Stimulated activated CD4-positive, alpha-beta T cell treated with anti-CD3 and anti-CD28 coated beads, Interleukin-4, amount 100 ng/mL, for 48 hours (primary cell): ENCODE measurements at places on chromosomes 16 and 17.

DNA sequence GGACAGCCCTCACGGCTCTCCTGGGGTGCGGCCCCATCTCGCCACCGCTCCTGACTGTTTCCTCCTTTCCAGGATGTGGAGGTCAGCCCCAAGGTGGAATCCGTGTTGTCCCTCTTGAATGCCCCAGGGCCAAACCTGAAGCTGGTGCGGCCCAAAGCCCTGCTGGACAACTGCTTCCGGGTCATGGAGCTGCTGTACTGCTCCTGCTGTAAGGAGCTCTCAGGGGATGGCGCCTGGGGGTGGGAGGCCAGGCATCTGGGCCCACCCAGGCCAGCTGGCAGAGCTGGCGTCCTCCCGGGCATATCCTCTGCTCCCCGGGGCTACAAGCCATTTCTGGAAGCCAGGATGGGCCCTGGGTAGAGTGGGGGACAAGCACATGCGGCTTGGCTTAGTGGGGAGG lies 13.2 kb downstream of the IL34 start:
- DNase-seq = no peak

DNA sequence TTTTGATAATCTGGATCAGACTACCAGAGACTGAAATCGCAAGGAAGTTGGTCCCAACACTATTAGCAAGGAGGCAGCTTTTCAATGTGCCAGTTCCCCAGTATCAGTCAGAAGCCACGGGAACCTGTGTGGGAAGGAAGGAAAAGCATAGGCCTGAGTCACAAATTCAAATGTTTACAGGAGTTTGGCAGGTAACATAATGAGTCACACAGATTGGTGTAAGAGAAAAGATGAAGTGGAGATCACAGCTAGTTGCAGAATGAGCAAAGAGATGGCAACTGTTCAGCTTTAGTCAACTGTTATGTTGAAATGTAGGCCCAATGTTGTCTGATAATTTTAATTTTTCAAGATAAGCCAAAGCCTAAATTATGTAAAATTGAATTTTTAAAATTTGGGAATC lies 28.1 kb upstream of the ITGA2B start:
- no peak for DNase-seq

DNA sequence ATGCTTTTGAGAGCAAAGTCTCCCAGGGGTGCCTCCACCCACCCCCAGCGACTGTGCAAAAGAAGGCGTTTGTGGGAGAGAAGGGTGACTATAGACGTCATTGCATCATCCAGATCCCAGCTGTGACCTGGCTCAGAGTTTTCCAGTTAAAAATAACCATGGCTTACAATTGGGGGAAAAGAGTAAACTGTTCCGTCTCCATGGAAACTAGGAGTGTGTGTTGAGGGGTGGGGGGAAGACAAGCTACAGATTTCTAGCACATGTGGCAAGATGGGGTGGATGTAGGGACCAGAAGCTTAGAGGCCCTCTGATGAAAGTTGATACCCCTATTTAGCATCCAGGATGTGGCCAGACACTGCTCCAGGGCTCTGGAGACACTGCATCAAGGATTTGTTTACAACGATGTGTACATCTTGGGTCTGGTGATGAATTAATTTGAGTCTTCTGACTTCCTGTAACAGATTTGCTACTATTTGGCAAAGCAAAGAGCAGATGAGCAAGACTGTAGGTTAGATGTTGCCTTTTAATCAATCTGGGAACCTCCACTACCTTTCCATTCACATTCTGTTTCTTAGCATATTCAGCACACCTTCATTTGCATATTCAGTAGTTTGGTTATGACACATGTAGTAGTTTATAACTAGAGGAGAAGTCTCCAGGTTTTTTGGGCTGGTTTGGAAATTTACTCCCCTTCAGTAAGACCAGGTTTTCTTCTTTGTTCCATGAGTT lies 6.2 kb upstream of the DUSP14 start:
- DNase-seq = no peak

DNA sequence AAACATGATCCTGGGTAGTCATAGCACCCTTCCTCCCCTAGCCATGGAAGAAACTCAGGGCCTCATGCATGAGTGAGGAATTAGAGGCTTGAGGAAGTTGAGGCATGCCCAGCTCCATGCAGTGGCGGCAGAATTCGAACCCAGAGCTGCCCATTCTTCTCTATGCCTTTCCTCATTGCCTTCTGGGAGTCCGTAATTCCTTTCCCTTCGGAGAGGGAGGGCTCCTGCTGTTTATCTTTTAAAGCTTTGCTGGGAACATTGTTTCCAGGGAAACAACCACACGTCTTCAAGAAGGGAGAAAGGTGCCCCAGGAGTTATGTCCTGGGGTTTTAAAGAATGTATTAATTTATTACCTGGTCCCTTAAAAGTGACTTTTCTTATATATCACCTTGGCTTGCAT lies 8.5 kb downstream of the CRISPLD2 start:
- DNase-seq = no peak

- DNase-seq = no peak
Measured at GRCh38 chr17:69404399-69404798, 10.1 kb upstream of the MAP2K6 start.

GRCh38 chr16:54201200-54201599 lies 85.4 kb downstream of the IRX3 start:
- no peak for DNase-seq

DNA sequence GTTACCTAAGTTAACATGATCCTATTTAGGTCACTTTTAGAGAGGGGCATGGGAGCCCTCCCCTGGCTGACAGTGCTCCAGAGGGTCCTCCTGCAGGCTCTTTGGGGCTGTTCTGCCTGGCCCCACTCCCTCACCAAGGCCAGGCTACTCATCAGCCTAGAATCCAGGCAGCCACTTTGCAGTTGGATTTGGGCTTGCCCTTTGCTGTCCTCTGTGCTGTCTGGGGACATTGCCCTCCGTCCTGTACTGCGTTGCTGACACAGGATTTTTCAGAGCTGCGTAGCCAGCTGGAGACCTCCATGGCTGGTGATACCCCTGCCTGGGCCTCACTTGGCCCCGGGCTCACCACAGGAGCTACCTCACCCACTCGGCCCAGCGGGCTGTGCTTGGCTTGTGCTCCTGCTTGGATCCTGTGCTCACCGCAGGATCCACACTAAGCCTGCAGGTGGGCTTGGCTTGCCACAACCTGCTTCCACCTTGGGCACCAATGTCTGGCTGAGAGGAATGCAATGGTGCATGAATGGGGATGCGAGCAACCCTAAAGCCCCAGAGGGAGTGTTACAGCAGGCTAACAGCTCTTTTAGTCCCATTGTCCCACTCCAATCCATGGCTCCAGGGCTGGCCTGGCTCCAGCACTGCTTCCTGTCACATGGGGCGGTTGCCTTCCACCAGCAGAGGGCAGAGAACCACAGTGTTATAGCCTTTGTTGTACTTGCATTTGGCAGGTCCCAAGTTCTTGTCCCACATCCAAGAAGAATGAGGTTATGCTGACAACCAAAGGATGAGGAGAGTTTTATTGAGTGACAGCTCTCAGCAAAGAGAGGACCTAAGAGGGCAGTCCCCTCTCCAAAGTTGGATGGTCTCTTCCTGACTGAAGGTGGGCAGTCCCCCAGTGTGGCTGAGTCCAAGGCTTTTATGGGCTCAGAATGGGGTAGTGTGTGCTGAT lies 21.5 kb downstream of the CCL4 start:
- DNase-seq = no peak

GRCh38 chr17:41724476-41725050 lies 9.9 kb downstream of the HAP1 start:
- DNase-seq = no peak
